Jurkat, Clone E6-1 (cell line): ENCODE measurements at places on chromosomes 3 and 15.

DNA sequence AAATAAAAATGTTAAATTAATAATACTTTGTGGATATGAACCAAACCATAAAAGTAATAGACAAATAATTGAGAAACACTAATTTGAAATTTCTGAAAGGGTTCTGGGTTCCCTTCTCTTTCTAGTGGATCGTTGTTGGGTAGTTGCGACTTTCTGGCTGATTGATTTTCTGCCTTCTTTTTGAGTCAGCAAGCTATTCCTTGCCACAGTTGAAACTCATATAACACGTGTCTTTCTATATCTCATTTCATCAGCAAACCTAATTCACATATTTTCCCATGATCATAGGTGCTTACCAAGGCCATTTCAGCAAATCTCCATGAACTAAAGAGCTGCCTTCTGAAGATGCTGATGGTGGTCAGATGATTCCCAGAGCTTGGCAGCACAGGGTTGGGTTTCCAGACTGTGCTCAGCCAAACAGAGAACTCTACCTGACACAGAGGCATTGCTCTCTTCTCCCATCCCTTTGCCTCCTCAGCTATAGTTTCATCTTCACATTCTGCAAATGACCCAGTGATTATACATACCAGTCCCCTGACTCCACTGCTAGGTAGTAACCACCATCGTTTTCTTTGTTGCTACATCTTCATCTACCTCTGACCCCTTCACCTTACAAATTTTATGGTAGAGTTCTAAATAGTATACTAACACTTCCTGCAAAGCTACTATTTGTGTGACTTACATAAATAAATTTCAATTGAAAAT is 383.9 kb upstream of the DPH6 start:
- DNase-seq = no peak

DNA sequence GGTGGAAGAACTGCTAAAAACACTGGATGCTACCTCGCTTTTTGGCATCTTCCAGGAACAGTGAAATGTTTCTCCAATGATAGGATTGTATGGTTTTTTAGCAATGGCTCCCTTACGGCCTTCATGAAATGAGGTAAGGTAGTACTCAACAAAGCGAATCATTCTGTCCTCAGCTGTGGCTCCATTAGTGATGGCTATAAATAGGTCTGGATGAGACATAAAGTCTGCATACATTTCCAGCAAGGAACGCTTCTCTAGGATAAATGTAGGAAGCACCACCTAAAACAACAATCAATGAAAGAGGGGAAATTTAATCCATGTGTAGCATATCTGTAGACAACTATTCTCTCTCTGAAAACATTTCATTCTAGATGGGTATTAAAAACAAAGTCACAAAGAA is 32.4 kb upstream of the SNX4 start:
- no peak for DNase-seq

- no peak for DNase-seq
Measured at GRCh38 chr3:131933665-131934064, 101.1 kb downstream of the CPNE4 start.

- no peak for DNase-seq
Measured at GRCh38 chr3:82556113-82556512, 794.7 kb upstream of the GBE1 start.

GRCh38 chr3:133998691-133999241 is 31.0 kb downstream of the SLCO2A1 start:
- DNase-seq = no peak
